ENCODE measurements at places on chromosomes 6 and 20.

- DNase-seq, result no peak
Observed at GRCh38 chr20:10682939-10683338, 9.1 kb upstream of the JAG1 start.

- no peak for DNase-seq
Observed at GRCh38 chr6:14478381-14479225, 361.0 kb downstream of the CD83 start.

DNA sequence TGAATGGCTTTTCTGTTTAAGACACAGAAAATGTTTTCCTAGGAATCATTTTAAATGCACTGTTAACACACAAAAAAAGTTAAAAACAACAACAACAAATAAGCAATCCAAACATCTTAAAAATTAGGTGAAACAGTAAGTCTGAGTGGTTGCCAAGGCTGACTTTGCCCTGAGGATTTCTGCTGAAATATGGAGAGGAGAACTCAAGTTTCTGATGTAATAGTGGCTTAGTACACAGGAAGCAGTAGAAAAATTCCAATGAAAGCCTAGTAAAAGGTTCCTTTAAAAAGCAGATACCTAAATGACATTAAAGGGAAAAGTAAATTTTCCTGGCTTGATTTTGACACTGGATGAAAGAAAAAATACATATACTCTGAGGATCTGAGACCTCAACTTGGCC, 184.2 kb downstream of the EPM2A start:
- DNase-seq, result no peak

GRCh38 chr20:56417911-56418310, 5.9 kb downstream of the CASS4 start:
- DNase-seq, result no peak

- DNase-seq, result no peak
Observed at GRCh38 chr20:329851-330232, 4.5 kb downstream of the SOX12 start.

GRCh38 chr20:13060327-13060726, 51.6 kb downstream of the SPTLC3 start:
- no peak for DNase-seq
